Sciatic nerve (tissue), 2 donors: ENCODE measurements at places on chromosomes 6 and 20. TPM values are rescaled to one million over a fixed set of nuclear protein-coding genes. Genes with fewer than 3 reads are reported as not detected.

Gene GRM1
- total RNA-seq, result 0.45 TPM

Gene PPP1R16B
- total RNA-seq, result 7.5 TPM

Gene WFDC2
- 4.1 TPM for total RNA-seq

Gene PMEPA1
- 26.3 TPM for total RNA-seq

Gene RCAN2
- total RNA-seq, result 14.8 TPM

Gene PRRT1
- 6.1 TPM for total RNA-seq

Gene SOX18
- 134 TPM for total RNA-seq

Gene TRAPPC3L
- 0.22 TPM for total RNA-seq

Gene PHACTR3
- total RNA-seq, result not detected

Gene PLEKHG1
- 57.7 TPM for total RNA-seq

Gene TAP2
- total RNA-seq, result 26.3 TPM

Gene RIPOR2
- total RNA-seq, result 17.0 TPM

Gene TMEM74B
- 7.1 TPM for total RNA-seq

Gene OLIG3
- total RNA-seq, result not detected

GRCh38 chr20:2301164-2301622, 5.4 kb downstream of the TGM3 start:
- DNase-seq, result peak; percentile 63

GRCh38 chr20:63831646-63831992, 555 bp upstream of the ZBTB46 start:
- DNase-seq, result no peak

- no peak for DNase-seq
These were observed 20.5 kb upstream of the SUPT3H start for GRCh38 chr6:45398075-45398813.

DNA sequence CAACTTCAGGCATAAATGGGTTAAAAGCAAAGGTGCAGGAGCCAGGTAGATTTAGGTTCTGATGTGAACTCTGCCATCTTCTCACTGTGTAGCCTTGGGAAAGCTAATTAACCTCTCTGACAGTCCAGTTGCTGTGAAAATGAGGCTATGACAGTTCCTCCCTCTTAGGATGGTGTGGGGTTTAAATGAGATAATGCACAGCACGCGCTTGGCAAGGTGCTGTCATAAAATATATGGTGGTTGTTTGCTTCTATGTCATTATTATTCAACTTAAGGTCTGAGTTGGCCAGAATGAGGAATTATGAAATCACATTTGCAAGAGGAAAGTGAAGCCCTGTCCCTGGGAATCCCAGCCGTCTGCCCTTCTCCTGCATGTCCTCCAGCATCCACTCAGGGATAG, 15.5 kb upstream of the BCAS1 start:
- no peak for DNase-seq

- no peak for DNase-seq
These were observed 534.7 kb upstream of the JARID2 start for GRCh38 chr6:14711056-14711703.

DNA sequence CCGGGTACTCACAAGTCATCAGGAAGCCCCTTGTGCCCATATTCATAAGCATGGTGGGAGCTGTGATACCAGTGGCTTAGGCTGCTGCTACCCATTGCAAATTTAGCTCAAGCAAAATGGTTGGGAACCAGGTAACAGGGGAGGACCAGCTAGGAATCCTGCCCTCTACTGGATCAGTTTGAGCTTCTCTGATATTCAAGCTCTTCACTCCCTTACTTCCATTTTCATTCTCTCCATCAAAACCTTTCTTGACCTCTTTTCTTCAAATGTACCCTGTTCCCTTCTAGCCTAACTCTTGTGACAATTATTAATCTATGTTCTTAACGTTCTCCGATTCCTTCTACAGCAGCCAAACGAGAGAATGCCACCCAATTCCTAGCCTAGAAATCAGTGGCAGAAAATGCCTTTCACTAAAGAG, 9.7 kb downstream of the NOL7 start:
- DNase-seq, result no peak

GRCh38 chr6:104226790-104227446, 632.8 kb downstream of the HACE1 start:
- DNase-seq, result no peak

DNA sequence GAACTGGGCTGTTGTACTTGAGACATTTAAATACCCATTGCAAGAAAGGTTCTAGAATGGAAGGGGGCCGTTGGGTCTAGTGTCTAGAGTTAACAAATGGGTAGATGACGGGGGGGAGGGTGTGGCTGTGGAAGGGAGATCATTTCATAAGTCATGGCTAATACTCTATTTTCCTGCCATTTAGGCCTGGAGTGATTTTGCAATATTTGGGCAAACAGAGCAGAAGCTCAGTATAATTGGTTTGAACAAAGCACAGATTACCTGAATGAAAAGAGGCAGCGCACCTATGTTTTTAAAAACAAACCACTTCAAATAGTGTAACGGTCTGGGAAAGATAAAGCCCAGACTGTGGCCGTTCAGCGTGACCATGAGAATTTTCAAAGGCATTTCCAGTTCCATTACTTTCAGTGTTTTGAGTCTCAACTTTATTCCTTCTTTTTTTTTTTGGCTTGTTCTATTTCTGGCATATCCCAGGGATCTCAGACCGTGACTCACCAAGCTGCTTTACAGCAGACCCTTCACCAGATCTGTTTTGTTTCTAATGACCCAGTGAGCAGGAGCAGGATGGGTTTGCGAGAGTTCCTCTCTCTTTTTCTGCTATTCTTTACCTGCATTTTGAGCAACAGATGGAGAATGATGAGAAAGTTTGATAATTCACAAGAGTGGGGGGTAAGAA, 73.7 kb downstream of the LYRM2 start:
- DNase-seq, result no peak

DNA sequence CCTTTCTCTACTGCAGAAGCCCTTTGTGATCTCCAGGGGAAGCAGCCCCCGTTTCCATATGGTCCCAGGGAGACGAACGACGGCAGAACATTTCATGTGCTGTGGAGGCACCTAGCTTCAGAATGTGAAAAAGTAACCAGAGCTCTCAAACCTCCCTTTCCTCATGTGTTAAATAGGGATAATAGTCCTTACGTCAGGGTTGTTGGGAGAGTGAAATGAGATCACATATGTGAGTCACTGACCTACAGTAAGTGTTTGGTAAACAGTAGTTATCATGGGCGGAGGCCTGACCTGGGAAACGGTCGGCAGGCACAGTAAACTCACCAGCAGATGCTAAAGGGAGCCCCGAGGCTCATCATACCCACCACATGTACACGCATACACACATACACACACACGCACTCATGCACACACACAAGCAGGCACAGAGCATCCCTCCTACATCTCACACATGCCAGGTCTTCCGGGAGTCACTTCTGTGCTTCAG, 89.7 kb downstream of the LY86 start:
- DNase-seq, result no peak

GRCh38 chr6:72464791-72465691, 156.8 kb upstream of the KCNQ5 start:
- DNase-seq, result no peak

GRCh38 chr20:25685276-25686080, 11.2 kb downstream of the ZNF337 start:
- no peak for DNase-seq

DNA sequence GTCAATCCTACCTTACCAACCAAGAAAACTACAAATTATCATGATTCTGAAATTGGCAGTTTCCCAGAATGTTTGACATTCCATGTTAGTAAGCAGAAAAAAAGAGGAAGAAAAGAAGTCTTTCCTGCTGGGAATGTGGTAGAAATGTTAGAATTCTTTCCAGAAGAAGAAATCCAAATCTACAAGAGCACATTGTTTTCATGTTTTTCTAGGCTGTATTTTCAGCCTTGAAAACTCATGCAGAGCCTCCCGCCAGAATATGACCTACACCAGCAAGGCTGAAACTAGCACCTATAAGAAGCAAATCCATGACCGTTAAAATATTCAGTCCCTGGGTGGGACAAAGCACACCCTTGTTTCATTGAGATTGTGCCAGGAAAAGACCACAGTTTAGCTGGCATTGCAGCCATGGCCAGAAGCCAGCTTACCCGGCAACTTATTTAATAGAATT, 259.4 kb downstream of the GJA1 start:
- DNase-seq, result peak; percentile 59

DNA sequence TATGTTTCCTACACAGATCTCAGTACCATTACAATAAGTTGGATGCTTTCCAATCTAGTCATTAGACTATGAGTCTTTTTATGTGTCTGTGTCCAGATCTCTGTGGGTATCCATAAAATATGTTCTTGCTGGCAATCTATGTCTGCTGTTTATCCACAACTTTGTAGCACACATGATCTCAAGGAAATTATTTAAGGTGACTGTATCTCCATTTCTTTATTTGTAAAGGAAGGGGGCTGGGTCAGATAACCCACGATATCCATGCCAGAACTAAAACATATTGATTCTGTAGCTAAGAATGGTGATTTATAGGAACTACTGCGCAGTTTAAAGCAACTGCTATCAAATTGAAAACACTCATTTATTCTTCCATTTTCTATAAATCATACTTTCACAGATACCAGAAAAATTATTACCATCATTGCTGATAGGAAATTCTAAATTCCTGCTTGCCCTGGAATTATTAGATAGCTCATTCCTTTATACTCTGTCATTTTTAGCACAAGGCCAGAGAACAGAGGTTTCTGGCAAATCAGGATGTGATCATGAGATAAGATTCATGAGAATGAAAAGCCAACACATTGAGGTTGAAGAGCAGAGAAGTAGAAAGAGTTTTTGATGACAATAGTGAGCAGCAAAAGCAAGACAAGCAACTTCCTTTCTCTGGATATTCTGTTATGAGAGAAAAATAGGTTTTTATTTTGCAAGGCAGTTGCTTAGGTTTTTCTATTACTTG, 851.4 kb upstream of the CITED2 start:
- no peak for DNase-seq

DNA sequence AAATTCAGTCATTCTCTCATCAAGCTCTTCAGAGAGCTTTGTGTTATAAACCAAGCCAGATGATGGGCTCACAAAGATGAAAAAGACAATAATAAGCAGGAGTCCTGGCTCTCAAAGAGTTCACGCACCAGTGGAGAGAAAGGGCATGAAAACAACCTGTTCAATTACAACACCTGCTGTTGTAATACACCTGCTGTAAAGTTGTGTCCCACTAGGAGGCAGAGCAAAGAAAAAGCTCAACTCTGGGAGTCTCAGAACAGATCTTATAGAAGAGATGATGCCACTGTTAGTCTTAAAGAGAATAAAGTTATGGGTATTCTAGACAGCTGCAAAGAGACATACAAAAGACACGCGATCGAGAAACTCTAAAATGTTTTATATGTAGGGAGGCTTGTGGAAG, 100.6 kb downstream of the DCDC2 start:
- DNase-seq, result no peak

GRCh38 chr6:29557320-29557719, 2.2 kb downstream of the UBD start:
- no peak for DNase-seq

DNA sequence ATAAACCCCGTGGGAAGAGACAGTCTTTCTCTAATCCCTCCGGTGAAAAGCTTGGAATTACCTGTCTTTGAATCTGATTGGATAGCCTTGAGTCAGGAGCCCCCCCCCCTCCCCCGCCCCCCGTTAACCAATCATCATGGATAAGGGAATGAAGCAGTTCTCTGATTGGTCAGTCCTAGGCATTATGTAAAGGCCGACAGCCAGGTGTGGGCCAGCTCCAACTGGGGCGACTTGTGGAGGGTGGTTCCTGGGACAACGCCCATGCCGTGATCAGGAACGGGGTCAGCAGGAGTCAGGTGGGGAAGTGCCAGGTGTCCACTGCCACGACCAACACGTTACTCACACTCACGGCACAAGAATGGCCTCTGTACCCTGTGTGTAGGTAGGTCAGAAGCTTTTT, 406.8 kb upstream of the SULF2 start:
- no peak for DNase-seq

DNA sequence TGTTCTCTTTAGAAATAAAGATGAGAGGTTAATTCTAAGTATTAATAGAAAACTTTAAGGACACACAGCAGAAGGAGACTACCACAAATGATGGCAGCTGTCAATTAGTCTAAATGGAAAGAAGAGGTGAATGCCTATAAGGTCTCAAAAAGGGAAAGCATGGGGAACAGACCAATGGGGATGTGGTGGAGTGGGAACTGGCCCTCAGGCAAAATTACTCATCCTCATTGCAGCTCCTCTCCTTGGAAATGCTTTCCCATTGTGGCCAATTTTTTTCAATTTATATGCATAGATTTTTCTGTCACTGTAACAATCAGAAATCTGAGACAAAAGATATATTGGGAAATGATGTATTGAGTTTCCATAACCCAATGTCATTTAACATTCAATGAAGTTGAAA, 222.9 kb upstream of the DEFB112 start:
- no peak for DNase-seq

GRCh38 chr20:17856024-17856564, 112.5 kb downstream of the SNX5 start:
- no peak for DNase-seq

GRCh38 chr6:142752348-142752747, 192.6 kb downstream of the HIVEP2 start:
- DNase-seq, result no peak

- no peak for DNase-seq
These were observed 4.2 kb downstream of the RFX6 start for GRCh38 chr6:116881236-116881635.

- DNase-seq, result no peak
These were observed 251.4 kb downstream of the PRL start for GRCh38 chr6:22045261-22045912.
